A549 treated with CORT108297 at 1 μM for 4 hours (cell line): ENCODE measurements at places on chromosomes 2 and 18. TPM values are rescaled to one million over a fixed set of nuclear protein-coding genes. Genes with fewer than 3 reads are reported as not detected.

The ACTG2 gene
- 0.09 to 0.19 TPM (median 0.15 TPM) in 4 of 5 replicates, not detected in the other for total RNA-seq

The CLEC4F gene
- total RNA-seq: not detected in 5 replicates

The CAD gene
- 58.1 to 68.9 TPM (median 65.2 TPM) in 5 replicates for total RNA-seq

The LRP2 gene
- 0.01 to 0.06 TPM (median 0.02 TPM) in 3 of 5 replicates, not detected in the others for total RNA-seq

The CHRNG gene
- not detected in 5 replicates for total RNA-seq
